ENCODE measurements at places on chromosomes 4 and X.
A peak's percentile ranks its signal among the peaks of the same experiment; 100 is the strongest.

DNA sequence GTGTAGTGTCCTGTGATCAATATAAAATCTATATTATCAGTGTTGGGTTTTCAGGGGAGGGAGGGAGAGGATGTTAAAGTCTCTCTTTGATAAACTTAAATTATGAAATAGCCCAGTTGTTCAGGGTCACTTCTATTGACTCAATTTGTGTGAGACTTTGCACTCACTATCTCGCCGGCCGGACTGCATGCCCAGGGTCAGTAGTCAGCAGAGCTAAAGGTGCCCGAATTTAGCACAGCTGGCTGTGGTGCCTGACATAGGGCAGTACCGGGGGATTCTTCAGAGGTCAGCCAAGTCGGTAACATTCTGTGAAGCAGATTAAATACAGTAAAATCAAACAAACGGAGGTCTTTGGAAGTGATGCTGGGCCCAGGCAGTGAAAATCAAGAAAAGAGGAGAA, 19.2 kb downstream of the GABRQ start:
- no peak for DNase-seq

GRCh38 chr4:152590179-152591031, 54.5 kb upstream of the FBXW7 start:
- no peak for DNase-seq

DNA sequence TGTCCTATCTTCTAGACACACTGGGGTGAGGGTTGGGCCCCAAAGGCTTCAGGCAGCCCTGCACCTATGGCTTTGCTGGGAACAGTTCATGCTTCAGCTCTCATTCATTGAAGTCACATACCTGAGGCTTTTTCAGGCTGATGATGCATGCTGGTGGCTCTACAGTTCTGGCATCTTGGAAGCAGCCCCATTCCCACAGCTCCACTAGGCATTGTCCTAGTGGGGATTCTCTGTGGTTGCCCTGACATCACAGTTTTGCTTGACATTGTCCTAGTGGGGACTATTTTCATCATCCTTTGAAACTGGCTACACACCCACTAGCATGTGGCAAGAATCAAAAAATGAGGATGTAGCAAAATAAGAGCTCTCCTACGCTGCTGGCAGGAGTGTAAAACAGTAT, 37.7 kb upstream of the C4orf17 start:
- DNase-seq, result no peak

- DNase-seq, result no peak
Observed at GRCh38 chr4:137310593-137311490, 221.5 kb downstream of the PCDH18 start.

DNA sequence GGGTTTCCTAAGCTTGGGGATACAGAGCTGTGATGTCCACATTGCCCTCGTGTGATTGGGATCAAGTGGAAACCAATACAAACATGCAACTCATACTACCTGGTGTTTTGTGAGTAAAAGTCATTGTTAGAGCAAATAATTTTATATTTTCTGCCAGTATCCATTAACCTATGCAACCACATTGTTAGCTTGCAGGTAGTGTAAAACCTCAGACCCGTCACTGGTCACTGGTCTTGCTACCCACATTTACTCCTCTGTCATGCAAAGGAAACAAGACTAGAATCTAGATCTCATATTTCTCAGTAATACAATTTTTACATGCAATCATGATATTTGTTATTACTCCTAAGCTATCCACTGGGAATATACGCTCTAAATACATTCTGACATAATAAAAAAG, 324.3 kb upstream of the NDST4 start:
- no peak for DNase-seq

DNA sequence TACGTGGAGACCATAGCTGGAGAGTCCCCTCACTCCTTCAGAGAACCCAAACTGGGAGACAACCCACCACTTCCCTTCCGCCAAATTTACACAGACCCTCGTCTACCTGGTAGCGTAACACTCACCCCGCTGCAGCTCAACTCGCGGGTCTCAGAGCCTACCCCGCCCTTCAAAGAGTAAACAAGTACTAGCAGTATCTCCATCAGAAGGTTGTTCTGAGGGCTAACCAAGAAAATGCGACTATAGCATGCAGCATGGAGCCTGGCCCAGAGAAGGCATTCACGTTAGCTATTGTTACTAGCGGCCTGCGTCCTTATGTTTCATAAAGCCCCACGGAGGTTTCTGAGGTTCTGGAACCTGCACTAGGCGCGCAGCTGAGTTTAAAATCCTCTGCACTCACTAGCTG, 531 bp upstream of the MANBA start:
- DNase-seq, result peak; percentile 26

DNA sequence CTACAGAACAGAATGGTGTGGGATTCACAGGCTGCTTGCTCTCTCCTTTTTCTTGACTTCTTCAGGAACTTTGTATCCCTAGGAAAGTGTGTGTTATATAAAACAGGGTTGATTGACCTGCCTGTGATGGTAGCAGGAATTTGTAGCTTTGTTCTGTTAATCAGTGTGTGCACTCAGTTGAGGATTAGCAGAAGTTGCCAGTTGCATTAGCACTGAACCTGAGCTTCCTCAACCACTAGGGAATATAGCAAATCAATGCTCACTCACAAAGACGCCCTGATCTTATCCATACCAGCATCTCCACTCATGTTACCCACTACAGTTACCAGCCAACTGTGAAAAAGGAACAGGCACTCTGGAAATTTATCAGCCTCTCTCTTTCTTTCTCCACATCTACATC, 319.1 kb upstream of the EMCN start:
- no peak for DNase-seq

DNA sequence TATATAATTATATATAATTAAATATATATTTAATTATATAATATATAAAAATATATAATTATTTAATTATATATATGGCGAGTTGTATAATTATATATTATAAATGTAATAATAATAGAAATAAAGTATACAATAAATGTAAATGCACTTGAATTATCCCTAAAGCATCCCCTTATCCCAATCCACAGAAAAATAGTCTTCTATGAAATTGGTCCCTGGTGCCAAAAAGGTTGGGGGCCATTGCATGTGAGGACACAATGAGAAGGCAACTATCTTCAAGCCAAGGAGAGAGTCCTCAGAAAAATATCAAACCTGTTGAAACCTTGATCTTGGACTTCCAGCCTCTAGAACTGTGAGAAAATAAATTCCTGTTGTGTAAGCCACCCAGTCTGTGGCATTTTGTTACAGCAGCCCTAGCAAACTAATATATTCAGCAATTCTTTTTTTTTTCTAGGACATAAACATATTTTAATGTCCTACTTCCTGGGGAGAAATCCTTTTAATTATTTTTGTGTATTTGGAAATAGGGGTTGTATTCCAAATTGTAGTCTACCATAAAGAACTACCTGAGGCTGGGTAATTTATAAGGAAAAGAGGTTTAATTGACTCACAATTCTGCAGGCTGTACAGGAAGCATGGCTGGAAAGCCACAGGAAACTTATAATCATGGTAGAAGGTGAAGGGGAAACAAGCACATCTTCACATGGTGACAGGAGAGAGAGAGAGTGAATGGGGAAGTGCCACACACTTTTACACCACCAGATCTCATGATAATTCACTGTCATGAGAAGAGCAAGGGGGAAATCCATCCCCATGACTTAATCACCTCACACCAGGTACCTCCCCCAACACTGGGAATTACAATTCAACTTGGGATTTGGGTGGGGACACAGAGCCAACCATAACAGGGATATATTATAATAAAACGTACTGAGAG, 22.9 kb upstream of the CXCL2 start:
- no peak for DNase-seq

GRCh38 chr4:6095897-6096296, 77.7 kb upstream of the C4orf50 start:
- DNase-seq, result no peak

GRCh38 chr4:133467290-133467947, 318.3 kb downstream of the PCDH10 start:
- no peak for DNase-seq

GRCh38 chrX:19566359-19567222, 51.3 kb upstream of the MAP3K15 start:
- peak; percentile 17 for DNase-seq

DNA sequence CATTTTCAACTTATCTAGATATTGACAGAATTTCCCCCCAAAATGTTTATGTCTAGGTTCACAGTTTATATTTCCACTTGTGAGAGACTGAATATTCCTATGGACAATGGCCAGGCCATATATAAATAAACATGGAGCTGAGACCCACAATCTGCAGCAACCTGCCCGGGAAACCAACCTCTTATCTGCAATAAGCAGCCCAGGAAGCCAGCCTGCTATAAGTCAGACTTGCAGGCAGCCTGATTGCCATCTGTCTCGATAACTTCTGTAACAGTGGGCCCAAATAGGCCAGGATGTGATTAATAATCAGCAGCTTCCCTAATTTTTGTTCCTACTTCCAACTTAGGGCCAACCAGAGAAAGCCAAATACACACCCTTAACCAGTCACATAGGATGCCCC, 5.2 kb upstream of the NAP1L5 start:
- no peak for DNase-seq

- DNase-seq, result no peak
Observed at GRCh38 chr4:81589262-81589661, 117.6 kb upstream of the RASGEF1B start.

- no peak for DNase-seq
Observed at GRCh38 chrX:114715096-114715495, 131.2 kb downstream of the HTR2C start.

GRCh38 chrX:23382572-23382971, 47.9 kb downstream of the PTCHD1 start:
- DNase-seq, result no peak

DNA sequence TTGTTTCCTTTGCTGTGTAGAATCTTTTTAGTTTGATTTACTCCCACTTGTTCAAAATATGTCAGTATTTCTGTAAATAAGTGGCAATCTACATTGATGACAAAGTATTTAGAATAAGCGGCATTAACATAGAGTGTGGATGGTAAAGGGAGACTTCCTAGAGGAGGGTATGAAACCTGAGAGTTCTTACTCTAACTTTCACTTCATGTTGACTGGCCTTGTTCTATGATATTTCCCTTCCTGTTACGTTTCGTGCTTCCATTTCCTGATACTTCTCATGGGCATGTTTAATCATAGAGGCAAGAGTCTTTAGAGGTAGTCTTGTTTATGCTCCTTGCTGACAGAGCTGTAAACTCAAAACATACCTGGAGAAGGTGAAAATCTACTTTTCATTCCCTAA, 408.9 kb downstream of the GLUD2 start:
- DNase-seq, result no peak

GRCh38 chr4:140930011-140930410, 173.8 kb upstream of the TBC1D9 start:
- DNase-seq, result no peak

GRCh38 chrX:43604753-43605152, 51.3 kb upstream of the MAOA start:
- DNase-seq, result no peak

GRCh38 chr4:54165438-54165837, 63.7 kb upstream of the PDGFRA start:
- DNase-seq, result no peak

- no peak for DNase-seq
Observed at GRCh38 chr4:148118179-148118578, 324.0 kb downstream of the NR3C2 start.

DNA sequence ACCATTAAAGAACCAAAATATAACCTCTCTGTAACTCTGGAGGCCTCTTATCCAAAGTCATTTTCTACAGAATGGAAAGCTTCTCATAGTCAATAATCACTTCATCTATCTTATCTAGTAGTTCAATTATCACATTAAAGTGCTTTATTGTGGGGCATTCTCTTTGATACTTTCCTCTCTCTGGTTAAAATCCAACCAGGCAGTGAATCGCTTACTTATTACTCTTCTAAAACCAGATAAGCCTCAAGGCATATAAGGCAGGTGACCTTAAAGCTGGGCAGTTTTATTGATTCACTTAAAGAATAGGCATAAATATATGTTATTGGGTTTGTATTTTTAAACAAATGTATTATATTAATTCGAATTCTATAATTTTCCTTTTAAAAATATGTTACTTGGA, 2162.1 kb upstream of the TENM3 start:
- no peak for DNase-seq

GRCh38 chrX:24294619-24295018, 19.2 kb downstream of the SUPT20HL2 start:
- no peak for DNase-seq
